ENCODE measurements at places on chromosomes 7 and 10.

DNA sequence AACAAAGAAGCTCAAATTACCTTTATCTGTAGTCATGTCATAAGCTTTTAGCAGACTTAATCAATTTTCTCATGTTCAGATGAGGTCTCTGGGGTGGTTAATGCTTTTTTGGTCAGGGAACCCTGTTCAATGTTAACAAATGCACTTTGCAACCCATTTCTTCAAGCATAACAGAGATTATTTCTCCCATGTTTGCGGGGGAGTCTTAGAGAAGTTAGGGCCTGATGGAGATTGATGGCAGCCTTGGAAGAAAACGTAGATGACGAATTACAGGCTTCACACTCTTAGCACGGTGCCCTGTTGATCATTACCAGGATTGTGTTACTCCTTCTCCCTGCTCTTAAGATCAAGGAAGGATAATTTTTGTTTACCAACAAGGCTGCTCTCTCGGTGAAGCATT is 76.4 kb downstream of the AGMO start:
- DNase-seq, result no peak

DNA sequence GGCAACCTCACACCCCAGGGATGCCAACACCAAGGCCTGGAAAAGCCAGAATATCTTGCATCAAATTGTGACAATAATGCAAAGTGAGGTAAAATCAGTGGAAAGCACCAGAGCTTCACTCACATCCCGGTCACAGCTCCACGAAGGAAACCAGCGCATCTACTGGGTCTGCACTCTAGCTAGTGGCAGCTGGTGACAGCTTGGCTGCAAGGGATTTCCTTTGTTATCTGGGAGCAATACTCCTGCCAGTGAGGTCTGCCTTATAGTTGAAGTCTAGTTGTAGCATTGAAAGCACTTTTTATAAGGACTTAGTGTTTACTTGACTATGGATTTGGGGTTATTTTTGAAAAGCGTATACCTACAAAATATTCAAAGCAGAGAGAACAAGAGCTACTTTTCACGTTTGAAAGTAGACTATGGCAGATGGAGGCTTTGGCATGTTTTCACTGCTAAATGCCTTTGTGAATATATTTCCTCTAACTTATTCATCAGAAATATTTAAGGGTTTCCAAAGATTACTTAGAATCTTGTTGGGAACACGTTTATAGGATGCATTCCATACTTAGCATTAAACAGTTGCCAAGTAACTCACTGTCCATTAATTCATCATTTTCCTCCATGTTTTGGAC is 26.1 kb downstream of the WDFY4 start:
- DNase-seq, result no peak

- no peak for DNase-seq
Observed at GRCh38 chr10:61197057-61197456, 253.1 kb upstream of the RHOBTB1 start.

DNA sequence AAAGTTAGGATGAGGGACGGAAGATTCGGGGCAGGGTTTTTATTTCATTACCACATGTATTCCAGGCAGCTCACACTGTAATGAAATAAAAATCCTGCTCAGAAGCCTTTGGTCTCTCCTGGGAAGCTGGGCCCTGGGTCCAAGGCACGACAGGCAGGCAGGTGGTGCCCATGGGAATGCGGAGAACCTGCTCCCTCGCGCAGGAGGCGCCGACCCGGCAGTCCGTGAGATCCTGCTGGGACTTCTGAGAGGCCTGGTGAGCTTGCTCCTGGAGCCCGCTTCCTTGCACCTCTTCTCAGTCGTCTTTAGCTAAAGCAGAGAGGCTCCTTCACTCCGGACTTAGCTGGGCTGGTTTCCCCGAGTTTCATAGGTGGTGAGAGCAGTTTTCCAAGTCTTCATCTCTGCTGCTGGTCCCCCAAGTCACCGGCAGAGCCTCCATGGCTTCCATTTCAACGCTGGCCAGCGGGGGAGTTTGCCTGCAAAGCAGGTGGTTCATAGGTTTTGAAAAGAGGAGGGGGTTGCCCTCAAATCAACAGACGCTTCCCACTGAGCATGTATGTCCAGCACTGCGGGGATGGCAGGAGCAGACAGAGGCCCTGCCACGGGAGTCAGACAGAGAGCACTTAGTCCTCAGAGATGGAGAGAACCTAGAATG is 24.5 kb downstream of the IL15RA start:
- DNase-seq, result no peak

Measured in kidney glomerular epithelial cell (primary cell).